ENCODE measurements at places on chromosomes 3 and 15.
A peak's percentile ranks its signal among the peaks of the same experiment; 100 is the strongest.

- DNase-seq: no peak
These were observed 1.5 kb downstream of the CDC25A start for GRCh38 chr3:48186631-48187300.

- DNase-seq: peak; percentile 3
These were observed 146.6 kb downstream of the SERPINI1 start for GRCh38 chr3:167882057-167882667.

GRCh38 chr15:89203705-89204273 lies 17.6 kb downstream of the RLBP1 start:
- peak; percentile 9 for DNase-seq

GRCh38 chr3:176037636-176038035 lies 1159.6 kb downstream of the TBL1XR1 start:
- DNase-seq: no peak

DNA sequence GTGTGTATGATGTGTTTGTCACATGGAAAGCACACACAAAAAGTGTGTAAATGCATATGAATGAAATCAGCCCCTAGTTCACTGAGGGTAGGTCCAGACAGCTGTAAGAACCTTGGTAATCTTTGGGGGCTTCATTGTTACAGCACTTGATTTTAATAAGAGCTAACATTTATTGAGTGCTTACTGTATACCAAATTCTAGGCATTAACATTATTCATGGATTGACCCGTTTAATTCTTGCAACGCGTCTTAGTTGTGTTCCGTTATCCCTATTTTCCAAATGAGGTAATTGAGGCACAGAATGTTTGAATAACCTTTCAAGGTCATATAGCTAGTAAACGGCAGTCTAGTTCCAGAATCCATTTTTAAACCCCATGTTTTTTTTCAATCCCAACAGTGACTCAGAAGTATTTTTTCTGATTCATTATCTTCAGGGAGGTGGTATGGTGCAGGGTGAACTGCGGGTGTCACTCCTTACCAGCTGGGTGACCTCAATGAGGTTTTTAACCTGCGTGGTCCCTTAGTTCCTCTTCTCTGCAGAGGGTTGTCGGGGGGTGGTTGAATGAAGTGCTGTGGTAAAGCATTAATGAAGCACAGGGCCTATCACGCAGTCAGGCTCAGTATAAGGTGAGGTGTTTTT lies 14.2 kb downstream of the RAB8B start:
- DNase-seq: peak; percentile 38

GRCh38 chr3:147680837-147681483 lies 271.8 kb downstream of the ZIC1 start:
- DNase-seq: no peak

DNA sequence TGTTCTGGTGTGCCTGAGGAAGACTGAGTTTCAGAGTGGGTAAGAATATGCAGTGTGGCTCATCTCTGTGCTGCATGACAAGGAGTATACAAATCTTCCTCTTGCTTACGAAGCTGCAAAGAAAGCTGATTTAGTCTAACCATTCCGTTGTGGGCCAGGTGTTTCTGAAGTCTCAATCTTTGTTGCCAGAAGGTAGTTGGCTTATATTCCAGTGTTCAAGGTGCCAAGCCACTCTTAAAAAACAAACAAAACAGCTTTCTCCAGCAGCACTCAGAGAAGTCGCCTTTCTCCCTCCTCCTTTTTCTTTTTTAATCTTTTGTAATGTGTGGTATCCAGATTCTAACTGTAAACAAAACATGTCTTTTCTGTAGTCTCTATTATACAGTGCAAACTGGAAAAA lies 872.4 kb downstream of the NAALADL2 start:
- no peak for DNase-seq

DNA sequence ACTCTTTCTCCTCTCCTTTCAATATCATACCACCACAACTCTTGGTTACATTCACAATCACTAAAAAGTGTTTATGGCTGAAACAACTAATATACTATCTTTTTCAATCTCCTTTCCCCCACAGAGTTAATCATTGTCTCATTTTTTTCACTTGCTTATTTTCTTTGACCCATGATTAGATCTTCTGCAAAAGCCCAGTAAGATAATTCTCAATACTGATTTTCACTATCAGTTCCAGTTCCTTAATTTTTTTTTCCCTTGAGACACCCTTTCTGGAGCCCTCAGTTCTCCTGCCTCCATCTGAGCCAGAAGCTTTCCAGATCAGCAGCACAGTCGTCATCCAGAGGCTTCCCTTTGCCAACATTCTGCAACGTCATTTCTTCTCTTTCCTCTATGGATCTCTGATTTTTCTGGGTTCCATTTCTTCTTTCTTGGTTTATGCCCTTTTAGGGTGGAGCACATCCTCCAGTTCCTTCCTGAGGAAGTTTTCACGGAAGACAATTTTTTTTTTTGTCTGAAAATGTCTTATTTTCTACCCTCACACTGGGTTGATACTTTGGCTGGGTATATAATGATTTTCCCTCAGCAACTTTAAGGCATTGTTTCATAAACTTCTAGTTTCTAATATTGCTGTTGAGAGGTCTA lies 88.7 kb upstream of the C15orf39 start:
- no peak for DNase-seq

DNA sequence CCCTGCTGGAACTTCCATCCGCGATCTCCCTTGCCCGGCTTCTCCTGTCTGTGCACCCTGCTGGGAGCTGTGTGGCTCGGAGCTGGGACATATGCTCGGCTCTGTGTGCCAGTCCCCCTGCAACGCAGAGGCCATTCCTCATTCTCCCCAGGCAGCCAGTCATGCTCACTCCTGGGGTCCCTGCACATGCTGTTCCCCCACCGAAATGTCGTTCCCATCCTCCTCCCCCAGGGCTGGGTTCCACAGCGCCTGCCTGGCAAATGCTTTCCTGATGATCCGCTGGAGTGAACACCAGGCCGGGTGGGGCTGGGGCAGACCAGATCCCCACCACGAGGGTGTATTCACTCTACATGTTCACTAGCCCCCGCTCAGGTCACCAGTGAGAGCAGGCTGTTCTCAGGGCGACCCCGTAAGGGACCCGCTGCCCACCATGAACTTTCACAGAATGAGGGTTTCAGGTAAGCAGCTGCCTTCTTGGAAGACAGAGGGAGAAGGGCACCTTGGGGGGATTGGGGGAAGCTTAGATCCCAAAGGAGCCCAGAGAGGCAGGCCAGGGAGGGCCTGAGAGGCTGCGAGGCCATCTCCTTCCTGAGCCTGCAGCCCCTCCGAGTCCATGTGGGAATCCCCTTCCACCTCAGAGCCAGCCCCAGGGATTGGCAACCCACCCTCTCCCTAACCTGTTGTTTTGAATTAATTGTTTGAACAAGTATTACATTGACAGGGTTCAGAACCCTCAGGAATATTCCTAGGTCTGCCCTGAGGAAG lies 88.7 kb upstream of the IQSEC1 start:
- DNase-seq: no peak

DNA sequence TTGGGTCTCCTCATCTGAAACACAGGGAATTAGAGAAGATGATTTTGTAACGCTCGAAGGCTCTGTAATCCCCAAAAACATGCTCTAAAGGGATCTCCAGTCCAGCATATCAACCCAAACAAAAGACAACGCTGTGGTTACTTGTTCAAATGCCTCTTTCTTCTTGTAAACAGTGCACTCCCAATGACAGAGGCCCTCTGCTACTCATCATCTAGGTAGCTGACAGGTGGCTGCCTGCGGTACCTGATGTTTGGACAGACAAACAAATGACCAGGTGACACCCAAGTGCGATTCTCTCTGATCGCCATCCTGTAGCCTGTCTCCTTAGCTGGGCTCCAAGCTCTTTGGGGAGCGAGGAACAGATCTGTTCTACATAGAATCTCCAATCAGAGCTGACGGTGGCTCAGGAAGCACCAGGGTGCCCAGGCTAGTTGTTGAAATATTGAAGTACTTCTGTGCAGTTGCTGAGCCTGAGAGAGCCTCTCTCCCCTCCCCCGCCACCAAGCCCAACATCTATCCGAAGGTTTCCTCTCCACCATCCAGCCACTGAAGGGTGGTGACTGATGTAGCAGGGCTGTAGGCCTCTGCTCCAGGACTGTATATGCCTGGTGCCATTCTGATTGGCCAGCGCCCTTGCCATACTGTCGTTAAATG lies 238.7 kb downstream of the XXYLT1 start:
- no peak for DNase-seq

GRCh38 chr15:57221134-57221533 lies 155.2 kb upstream of the CGNL1 start:
- DNase-seq: no peak

DNA sequence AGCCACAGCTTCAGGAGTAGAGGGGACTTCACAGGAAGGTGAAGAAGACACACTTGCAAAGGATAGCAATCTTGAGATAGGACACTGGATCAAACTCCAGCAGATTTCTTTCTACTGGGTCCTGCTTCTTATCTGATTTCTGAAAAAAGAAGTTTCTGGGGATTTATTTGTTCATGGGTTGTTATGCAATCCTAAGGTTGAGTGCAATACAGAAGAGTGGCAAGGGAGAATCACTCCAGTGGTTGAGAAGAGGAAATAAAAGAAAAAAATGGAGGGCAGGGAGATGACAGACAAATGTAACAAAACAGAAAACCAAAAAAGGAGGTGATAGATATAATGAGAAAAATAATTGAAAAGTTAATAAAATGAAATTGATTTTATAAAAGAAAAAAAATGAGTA lies 858.3 kb downstream of the TUSC7 start:
- no peak for DNase-seq

DNA sequence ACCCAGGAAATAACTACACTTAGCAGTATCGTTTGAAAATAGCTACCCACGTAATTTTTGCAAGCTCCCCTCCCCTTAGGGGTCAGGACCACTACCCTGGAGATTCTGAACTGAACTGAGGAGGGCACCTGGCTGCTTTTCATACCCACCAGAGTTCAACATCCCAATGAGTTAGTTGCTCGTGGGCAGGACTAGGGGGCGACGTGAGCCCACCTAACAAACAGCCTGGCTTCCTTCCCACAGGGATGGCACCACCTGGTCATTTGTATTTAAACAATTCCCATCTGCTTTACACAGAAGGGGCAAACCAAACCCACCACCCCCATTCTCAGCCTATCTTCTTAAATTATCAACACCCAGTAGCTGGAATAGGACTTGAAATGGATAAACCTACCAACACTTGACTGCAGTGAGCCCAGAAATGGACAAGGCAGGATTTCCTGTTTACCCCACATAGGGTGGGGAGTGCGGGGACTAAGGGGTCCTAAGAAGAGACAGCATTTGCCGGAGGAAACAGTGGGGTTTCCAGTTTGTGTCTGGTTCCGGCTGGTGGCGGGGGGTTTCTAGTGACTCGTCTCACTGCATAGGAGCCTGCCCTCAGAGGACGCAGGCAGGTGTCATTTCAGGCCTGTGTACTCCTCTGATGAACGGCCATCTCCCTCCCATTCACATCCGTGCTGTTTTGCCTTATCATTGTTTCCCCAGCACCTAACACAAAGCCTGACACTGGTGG lies 11.6 kb upstream of the VGLL4 start:
- no peak for DNase-seq

DNA sequence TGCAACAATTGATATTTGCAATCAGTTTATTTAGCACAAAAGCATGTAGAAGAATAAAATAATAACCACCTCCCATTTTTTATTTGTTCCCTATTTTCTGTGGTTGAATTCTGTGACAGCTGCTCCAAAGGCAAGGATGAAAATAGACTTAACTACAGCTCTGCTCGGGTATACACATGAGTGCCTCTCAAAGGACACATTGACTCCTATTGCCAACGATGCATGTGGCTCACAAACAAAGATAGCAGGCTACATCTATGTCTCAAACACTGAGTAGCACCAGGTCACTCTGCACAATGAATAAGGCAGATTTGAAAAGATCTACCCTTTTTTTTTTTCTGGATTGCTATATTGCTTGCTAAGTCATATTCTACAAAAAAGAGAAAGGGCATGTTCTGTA lies 612.9 kb downstream of the ROBO1 start:
- no peak for DNase-seq

- no peak for DNase-seq
These were observed 185.8 kb upstream of the UBE2E1 start for GRCh38 chr3:23619705-23620637.

DNA sequence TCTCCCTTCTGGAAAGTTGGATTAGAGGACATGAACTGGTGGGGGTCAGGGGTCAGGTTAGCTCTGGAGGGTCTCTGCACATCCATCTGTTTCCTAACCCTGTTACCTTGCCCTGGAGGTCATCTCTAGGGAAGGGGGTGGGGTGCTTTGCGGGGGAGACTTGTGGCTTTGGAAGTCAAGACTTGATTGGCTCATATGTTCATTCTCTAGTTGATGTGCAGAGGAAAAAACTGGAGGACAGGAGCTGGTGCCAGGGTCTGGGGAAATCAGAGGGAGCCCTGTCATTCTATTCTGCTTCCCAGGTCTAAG lies 42.9 kb upstream of the ROPN1 start:
- no peak for DNase-seq

DNA sequence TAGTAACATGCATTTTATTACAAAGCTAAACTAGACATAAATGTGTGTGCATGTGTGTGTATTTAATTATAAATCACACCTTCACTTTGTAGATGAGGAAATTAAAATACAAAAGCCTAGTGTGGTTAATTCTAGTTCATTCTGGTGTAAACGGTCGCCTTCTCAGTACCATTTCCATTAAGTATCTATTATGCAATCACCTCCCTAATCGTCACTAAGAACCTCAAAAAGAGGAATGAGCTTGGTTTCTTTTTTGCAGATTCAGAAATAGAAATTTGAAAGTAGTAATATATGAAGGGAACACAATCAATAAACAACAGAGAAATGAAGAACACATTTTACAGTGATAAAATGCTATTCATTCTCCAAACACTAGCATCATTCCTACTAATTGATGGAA lies 233.2 kb downstream of the ZBBX start:
- no peak for DNase-seq

DNA sequence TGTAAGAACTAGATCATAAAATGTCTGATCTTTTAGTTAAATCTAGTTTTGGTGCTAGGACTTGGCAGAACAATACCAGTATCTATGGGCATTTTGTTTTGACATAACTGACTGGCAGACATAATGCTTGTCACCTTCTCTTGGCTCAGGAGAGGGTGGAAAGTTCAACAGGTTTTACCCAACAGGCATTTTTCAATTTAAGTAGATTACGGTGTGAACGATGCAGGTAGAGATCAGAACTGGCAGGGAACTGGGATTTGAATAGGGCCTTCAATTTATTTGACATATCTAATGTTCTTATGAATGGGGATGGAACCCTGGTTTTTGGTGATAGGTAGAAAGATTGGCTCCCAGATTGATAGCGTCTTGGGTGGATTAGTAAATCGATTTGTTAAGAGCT lies 351.0 kb downstream of the FEZF2 start:
- no peak for DNase-seq

DNA sequence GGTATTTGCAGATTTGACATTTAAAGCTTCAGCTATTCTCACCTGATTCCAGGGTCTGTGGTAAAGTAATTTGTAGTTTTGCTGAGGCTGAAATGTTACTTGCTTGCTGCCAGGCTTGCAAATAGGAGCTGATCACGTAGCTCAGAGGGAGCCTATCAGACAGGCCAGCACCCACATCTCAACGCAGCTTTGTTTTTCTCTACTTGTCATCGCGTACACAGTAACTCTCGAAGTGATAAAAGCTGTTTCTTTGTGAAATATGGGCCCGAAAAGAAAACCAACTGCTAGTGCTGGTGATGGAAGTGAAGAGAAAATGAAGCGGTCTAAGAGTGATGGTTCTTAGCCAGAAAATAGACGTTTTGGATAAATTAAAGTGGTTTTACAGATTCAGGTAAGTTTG lies 23.4 kb downstream of the RAB5A start:
- no peak for DNase-seq

- DNase-seq: no peak
These were observed 145.4 kb downstream of the ERC2 start for GRCh38 chr3:56322862-56323261.

- no peak for DNase-seq
These were observed 62.8 kb upstream of the IMPG2 start for GRCh38 chr3:101383156-101383575.

GRCh38 chr15:100095541-100096247 lies 246.1 kb downstream of the ADAMTS17 start:
- DNase-seq: no peak
